Activated naive CD8-positive, alpha-beta T cell treated with anti-CD3 and anti-CD28 coated beads, Interleukin-2, amount 10 ng/mL, durations not matched to agents 7 days and 5 days (primary cell): ENCODE measurements at places on chromosomes 7 and 10. TPM values are rescaled to one million over a fixed set of nuclear protein-coding genes. Genes with fewer than 3 reads are reported as not detected.

Gene MMD2
- total RNA-seq: not detected

Gene TSPAN14
- total RNA-seq: 112 TPM

Gene NEUROD6
- not detected for total RNA-seq

Gene SPDYE5
- total RNA-seq: not detected

Gene HTR7
- not detected for total RNA-seq

Gene RBP4
- not detected for total RNA-seq

Gene CHN2
- total RNA-seq: 7.2 TPM

Gene PWWP2B
- 16.6 TPM for total RNA-seq

Gene ERVW-1
- not detected for total RNA-seq

Gene NEURL1
- total RNA-seq: 1.6 TPM

Gene CPN1
- total RNA-seq: not detected

Gene OR2A1
- total RNA-seq: not detected

Gene ZCWPW1
- total RNA-seq: 6.2 TPM

Gene ZNF33B
- total RNA-seq: 30.0 TPM

Gene IFIT1
- 45.7 TPM for total RNA-seq

Gene GJD4
- not detected for total RNA-seq

Gene ZNF727
- 0.17 TPM for total RNA-seq

Gene GLI3
- total RNA-seq: 0.75 TPM

Gene CCDC172
- total RNA-seq: not detected

Gene WNT2
- not detected for total RNA-seq

Gene SP8
- not detected for total RNA-seq

Gene ARPC1A
- 53.5 TPM for total RNA-seq

Gene ADCYAP1R1
- not detected for total RNA-seq

Gene MXI1
- 29.8 TPM for total RNA-seq

Gene HMX2
- not detected for total RNA-seq

Gene ANKRD22
- not detected for total RNA-seq

Gene DNAJC12
- 4.1 TPM for total RNA-seq

Gene FZD1
- 0.17 TPM for total RNA-seq

Gene MYO1G
- 382 TPM for total RNA-seq

Gene RNF32
- 2.2 TPM for total RNA-seq

Gene AMPH
- total RNA-seq: not detected

Gene RASSF4
- 3.1 TPM for total RNA-seq

Gene ABI1
- total RNA-seq: 54.5 TPM

Gene ZNF804B
- not detected for total RNA-seq

Gene GNGT1
- not detected for total RNA-seq

Gene NT5C2
- total RNA-seq: 69.4 TPM

Gene NCF1
- 4.4 TPM for total RNA-seq

Gene MTURN
- total RNA-seq: 6.1 TPM

Gene TBATA
- total RNA-seq: not detected

Gene HTRA1
- total RNA-seq: not detected

Gene TEX36
- total RNA-seq: not detected

Gene POU6F2
- 0.20 TPM for total RNA-seq

Gene TAF3
- 16.2 TPM for total RNA-seq

Gene GNAT3
- not detected for total RNA-seq

Gene LFNG
- 121 TPM for total RNA-seq

Gene MCM10
- total RNA-seq: 40.2 TPM

Gene ENO4
- not detected for total RNA-seq

Gene RNLS
- 5.2 TPM for total RNA-seq

Gene DPCD
- 4.0 TPM for total RNA-seq

Gene PAPSS2
- total RNA-seq: 2.2 TPM

Gene UNC5B
- 0.03 TPM for total RNA-seq

Gene LRIT1
- not detected for total RNA-seq

Gene LIPN
- total RNA-seq: not detected
